ENCODE measurements at places on chromosomes 1 and 21. TPM values are rescaled to one million over a fixed set of nuclear protein-coding genes. Genes with fewer than 3 reads are reported as not detected.

Gene TINAGL1
- 4.5 TPM for total RNA-seq

Gene NHLH1
- total RNA-seq: 1.2 TPM

Gene LEPR
- total RNA-seq: 8.3 TPM

GRCh38 chr1:199854686-199855321, 172.7 kb upstream of the NR5A2 start:
- no peak for DNase-seq

- no peak for DNase-seq
Measured at GRCh38 chr1:240766831-240767230, 154.9 kb upstream of the GREM2 start.

- no peak for DNase-seq
Measured at GRCh38 chr1:4944911-4945310, 290.5 kb downstream of the AJAP1 start.

GRCh38 chr1:2345297-2346075, 45.9 kb downstream of the MORN1 start:
- no peak for DNase-seq

Gene RUNX3
- total RNA-seq: 1.8 TPM

Gene NR1I3
- total RNA-seq: not detected

DNA sequence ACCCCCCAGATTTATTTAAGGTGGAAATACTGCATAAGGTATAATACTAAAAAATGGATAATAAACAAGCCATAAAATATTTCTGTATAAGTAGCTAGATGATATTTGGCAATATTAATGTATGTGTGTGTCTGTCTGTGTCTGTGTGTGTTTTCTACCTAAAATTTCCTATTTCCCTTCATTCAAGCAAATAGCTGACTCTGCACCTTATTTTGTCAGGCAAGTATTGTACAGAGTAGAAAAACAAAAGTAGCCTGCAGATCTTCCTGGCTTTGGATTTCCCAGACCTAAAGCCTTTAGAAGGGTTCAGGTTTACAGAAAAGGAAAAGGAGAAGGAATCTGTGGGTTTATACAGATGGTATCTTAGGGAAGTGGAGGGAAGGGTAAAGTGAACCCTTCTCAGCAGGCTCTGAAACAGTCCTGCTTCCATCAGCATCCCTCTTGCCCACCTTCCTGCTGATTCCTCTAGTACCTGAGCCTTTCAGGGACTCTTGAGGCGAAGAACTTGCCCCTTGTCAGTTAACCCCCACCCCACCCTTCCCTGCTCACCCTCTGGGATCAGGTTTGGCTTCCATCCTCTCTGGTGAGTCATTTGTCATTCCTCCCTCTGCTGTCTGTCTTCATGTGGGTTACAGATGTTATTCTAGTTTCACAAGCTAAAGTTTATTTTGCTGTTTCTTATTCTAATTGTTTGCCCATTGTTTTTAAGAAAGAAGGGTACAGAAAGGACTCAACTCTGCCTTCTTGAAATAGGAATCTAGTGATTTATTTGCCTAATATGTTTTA, 21.7 kb upstream of the RGS16 start:
- DNase-seq: no peak

Gene SYT2
- 0.33 TPM for total RNA-seq

Gene NR5A2
- 7.0 TPM for total RNA-seq

- DNase-seq: peak; percentile 80
Measured at GRCh38 chr1:205458777-205459566, 3.1 kb upstream of the BLACAT1 start.

DNA sequence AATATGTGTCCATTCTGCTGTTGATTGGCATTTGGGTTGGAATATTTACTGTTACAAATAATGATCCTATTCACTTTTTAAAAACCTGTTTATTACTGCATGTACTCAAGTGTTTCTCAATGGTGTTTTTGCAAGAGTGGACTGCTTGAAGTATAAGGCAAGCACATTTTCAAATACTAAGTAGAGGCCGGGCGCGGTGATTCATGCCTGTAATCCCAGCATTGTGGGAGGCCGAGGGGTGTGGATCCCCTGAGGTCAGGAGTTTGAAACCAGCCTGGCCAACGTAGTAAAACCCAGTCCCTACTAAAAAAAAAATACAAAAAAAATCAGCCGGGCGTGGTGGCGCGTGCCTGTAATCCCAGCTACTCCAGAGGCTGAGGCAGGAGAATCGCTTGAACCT, 276.9 kb upstream of the ADGRL4 start:
- DNase-seq: no peak

Gene CLCA1
- not detected for total RNA-seq

- no peak for DNase-seq
Measured at GRCh38 chr1:116825720-116826438, 71.6 kb downstream of the CD2 start.

DNA sequence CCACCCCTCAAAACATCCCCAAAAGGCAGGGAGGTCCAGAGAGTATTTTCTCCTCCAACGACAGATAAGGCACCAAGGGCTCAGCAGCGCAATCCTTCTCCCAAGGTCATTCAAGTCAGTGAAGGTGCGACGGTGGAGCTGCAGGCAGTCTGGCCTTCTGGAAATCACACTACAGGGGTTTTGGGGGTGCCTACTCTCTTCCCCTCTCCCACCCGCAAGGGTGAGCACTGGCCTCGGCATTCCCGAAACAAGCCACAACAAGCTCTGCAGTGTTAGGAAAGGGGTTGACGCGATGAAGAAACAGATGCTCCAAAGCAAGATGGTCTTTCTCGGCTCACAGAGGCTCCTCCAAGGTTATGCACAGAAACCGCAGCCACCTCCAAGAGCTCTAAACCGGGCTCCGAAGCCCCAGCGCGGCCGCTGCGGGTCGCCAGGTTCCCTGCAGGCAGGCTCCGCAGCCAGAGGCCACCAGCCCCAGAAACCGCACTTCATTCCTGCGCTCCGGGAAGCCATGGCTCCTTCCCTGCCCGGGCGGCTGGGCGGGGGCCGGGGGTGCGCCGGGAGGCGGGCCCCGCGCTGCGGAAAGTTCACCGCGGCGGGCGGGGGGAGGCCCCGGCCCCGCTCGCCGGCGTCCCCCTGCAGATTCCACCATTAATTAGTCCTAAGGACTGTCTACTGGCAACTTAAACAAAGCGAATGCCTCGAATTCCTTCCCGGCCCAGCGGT, 1.1 kb downstream of the LUZP1 start:
- DNase-seq: peak; percentile 45

DNA sequence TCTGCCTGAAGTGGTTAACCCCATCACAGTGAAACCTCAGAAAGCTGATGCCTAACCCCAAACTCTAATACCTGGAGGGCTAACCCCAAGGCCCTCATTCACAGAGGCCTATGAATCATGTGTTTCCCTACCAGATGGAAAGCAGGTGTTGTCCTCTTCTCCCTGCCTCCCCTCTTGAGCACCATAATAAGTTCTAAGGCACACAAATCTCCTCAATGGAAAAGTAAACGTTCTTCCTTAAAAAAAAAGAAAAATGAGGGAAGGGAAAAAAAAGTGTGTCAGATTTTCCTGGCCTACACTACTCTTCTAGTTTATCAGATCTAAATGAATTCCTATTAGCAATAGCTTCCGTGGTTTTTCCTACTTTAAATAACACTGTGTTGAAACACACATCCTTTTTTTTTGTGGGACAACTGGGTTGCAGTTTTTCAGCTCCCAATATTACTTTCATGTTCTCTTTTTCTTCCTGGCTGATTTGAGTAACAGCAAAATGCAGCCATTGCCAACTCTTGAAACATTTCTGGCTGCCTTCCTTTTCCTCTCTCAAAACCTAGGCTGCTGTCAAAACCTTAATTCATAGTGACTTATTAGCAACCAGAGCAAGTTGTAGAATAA, 43.2 kb downstream of the SLC44A3 start:
- DNase-seq: no peak

DNA sequence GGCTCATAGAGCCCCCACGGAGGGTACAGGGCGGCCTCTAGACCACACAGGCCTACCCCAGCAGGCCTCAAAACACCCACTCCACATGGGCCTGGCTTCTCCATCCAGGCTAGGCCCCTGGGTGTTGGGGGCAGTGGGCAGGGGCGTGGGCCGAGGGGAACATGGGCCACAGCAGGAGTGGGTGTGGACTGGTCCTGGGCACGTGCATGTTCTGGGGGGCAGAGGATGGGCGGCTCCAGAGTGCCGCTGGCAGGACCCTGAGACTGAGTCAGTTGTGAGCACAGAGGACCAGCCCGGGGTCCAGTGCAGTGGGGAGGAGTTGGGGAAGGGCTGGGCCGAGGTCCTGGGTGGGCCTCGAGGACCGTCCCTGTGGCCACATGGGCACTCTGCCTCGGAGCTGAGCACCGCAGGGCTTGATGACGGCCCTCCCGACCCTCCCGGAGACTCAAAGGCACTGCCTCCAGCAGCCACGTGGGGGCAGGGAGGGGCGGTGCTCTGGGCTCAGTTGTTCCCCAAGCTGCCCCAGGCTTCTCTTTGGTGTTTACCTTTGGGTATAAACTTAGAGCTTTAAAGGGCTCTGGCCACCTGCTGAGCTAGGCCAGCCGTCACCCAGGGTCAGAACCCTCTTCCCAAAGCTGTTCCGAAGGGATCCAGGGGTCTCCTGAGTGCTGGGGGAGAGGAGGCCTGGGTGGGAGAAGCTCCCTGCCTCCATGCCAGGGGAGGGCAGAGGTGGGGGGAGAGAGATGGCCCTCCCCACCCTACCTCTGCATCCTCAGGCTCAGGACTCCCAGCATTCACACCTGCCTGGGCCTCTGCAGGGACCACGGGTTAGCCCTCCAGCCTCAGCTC, 79.9 kb downstream of the MORN1 start:
- DNase-seq: peak; percentile 67

Gene CELA2B
- not detected for total RNA-seq

GRCh38 chr1:87334351-87335174, 5.9 kb downstream of the LMO4 start:
- DNase-seq: peak; percentile 58

DNA sequence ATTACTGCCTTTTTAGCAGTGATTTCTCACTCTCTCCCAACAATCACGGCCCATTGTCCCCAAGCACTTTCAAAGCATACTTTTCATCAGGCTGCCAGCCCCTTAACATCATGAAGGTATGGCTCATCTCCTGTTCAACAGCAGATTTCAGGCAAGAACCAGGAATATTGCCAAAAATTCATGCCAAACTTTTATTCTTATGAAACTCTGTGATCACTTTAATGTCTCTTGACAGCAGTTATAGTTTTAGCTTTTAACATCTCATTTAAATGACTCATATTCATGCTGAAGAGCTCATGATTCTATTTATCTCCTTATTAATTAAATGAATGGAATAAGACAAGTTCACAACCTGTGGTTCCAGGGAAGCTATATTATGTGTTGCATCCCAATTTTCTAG, 235.1 kb downstream of the GRIK1 start:
- DNase-seq: no peak

Data from endothelial cell (in vitro differentiated cells).